ENCODE measurements at places on chromosomes 12 and 14. TPM values are rescaled to one million over a fixed set of nuclear protein-coding genes. Genes with fewer than 3 reads are reported as not detected.
A peak's percentile ranks its signal among the peaks of the same experiment; 100 is the strongest.

DNA sequence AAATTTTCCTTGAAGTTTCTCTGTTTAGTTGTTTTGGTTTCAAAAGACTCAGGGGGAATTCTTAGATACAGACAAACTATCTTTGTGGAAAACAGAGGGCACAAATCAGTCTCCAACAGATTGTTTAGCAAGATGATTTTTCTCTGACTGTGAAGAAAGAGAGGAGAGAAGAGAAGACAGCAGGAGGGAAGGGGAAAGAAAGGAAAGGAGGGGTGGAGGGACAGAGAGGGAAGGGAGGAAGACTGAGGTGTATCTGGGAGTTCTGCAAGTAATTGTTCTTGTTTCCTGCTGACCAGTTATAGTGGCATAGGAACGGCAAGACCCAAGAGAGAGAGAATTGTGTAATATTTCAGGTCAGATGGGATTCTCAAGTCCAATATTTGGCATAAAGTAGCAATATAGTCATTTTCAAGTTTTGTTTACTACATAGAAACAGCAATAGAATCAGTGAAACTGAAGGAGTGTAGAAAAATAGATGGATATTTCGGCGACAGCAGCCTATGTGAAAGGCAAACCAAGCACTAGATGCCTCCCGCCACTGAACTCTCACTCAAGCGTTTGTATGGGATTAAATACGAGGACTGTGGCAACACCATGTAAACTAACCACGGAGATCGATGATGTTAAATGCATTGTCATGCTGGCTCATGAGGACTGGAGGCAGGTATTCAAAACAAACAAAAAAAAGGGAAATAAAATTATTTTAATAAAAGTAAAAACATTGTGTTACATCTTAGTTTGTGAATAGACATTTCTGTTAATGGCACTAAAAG lies 342.5 kb downstream of the SLC16A7 start:
- DNase-seq, result no peak

DNA sequence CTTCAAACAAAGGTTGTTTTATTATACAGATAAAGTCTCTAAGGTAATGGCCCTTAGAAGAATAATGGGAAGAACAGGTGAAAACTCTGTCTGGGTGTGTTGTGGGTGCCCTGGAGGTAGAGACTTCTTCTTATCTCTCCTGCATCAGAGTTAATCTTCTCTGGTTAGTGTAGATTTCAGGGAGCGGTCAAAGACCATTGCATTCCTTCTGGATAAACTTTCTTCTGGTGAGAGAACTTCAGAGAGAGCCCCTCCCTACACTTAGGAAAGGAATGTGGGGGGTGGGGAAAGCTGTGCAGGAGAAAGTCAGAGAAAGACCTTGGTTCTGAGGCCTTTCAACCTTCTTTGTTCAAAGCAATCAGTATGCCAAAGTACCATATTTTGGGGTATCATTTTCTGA lies 658.5 kb downstream of the DIO2 start:
- DNase-seq, result no peak

- no peak for DNase-seq
Measured at GRCh38 chr12:113464452-113464775, 7.3 kb downstream of the LHX5 start.

Gene SERPINA9
- not detected for total RNA-seq

DNA sequence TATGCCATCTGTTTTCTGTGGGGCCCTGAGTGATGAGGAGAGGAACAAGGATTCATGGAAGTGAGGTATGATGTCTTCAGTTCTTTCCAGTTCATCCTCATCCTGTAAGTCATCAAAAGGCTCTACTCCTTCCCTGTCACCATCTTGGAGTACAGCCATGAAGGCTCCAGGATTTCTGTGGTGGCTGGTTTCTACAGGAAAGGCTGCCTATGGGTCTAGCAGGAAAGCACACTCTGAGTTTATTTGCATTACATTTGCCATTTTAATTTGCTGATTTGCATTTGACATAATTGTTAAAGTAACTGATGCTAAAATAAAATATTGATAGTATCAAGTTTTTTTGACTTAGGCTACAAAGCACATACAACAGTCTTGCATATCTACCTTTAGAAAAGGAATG lies 11.2 kb downstream of the TTC6 start:
- no peak for DNase-seq

- no peak for DNase-seq
Measured at GRCh38 chr12:50750366-50750765, 13.5 kb upstream of the ATF1 start.

DNA sequence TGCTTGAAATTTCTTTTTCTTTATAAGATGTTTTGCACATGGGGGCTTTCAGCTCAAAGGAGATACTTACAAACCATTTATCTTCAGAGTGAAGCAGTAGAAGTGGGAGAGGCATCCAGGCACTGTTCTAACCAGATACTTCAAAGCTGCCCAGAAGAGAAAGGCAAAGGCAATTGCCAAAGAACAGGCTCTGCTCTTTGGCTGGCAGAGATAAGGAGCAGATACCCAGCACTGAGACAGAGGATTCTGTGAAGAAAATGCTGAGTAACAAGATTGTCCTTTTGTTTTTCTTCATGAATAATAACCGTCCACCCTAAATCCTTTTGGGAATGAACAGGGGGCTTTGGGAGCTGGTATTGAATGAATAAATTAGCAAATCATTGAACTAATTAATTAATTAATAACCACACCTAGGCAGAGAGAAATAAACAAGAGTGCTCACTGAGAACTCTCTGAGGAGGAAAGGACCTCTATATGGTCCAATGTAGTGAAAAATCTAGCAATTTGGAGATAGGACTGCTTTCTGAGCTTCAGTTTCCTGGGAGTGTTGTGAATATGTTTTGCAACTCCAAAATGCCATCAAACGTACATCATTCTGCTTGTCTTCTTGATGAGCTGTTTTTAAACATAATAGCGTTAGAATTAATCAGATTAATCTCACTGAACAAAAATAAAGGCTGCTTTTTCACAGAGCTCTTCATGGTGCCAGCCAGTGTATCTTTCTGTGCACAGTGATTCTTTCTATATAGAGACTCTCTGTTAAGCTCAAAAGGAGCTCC lies 192.8 kb upstream of the AMIGO2 start:
- peak; percentile 26 for DNase-seq

All from LHCN-M2 (cell line).